ENCODE measurements at places on chromosomes 7 and 10.

DNA sequence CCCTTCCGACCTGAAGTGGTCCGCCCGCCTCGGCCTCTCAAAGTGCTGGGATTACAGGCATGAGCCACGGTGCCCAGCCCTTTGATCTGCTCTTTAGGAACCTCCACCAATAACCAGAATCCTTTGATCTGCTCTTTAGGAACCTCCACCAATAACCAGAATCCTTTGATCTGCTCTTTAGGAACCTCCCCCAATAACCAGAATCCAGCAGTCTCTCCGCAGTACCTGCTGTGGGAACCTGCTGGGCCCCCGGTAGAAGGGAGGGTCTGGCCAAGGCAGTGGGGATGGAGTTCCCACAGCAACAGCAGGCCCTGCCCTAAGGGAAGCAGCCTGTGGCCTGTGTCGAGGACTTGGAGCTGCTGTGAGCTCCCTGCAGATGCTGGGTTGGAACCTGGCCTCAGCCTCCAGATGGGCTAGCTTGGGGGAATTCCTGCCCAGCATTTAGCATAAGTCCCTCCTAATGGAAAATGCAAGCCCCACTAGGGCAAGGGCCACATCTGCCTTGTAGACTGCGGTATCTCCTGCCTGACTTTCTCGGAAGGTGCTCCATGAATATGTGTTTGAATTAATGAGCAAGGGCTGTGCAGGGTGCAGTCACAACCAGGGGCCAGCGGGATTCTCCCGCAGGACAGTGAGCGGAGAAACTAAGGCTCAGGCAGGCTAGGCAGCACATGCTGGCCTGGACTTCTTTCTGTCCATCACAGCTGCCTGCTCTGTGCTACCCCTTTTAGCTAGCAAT is 165.8 kb downstream of the UBE2H start:
- no peak for DNase-seq

DNA sequence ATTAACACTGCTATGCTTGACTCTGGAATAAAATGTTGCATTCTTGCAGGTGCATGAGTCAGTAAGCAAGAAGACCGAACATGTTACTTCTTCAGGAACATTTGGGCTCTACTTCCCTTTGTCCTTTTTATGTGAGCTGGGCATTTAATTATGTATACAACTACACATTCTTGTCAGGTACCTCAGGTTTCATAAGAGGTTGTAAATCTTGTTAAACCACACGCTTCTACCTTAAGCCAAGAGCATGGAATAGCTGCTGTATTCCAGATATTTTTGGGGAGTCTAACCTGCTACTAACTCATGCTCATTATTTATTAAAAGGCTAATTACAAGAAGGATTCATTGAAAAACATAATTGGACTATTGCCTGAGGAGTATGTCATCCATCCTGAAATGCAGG is 414.2 kb upstream of the KLF6 start:
- DNase-seq = no peak

GRCh38 chr10:63099734-63100133 is 33.4 kb upstream of the NRBF2 start:
- no peak for DNase-seq

- DNase-seq = no peak
Observed at GRCh38 chr7:114569220-114569619, 154.6 kb downstream of the FOXP2 start.

DNA sequence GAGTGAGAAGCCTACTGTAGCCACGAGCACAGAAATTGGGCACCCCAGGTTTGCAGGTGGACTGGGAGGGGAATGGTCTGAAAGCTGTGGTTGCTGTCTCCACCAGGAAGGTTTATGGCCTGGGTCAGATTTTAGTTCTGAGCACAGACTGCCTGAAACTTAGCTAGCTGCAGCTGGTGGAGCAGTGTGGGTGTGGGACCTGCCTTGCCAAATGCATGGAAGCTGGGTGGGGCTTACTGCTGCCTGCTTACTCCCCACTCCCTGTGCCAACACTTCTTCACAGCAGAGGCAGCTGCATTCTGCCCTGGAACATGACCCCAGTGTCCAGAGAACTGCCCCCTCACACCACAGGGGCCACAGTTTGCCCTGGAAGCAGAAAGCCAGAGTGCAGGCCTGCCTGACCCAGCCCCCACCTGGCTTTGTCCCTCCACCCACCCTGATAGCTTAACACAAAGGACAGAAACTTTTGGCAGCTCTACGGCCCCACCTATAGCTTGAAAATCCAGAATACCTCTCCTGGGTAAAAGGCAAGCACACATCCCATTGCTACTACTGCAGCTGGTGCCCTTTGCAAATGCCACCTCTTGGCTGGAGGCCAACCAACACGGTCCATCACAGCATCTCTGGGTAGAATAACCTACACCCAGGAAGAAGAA is 281.6 kb downstream of the AGMO start:
- DNase-seq = no peak

DNA sequence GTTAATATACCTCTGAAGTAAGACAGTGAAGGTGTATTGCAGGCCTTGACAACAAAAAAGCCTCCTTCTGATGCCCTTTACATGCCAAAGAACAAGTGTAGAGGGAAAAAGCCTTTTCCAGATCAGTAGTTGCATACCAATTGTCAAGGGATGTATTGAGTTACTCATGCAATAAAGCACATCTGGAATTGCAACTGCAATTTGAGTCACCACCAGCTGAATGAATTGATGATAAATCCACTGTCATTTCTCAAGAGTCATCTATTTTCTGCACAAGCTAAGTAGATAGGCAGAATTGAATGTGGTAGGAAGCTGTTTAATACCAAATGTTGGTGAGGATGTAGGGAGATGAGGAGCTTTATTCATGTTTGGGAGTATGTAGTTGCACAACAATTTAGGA is 325.9 kb upstream of the SMIM30 start:
- no peak for DNase-seq
